ENCODE measurements at places on chromosomes 5 and 9.

GRCh38 chr5:103910011-103910410, 347.4 kb upstream of the NUDT12 start:
- no peak for ATAC-seq

GRCh38 chr5:132493821-132494220, 3.2 kb upstream of the IRF1 start:
- ATAC-seq, result no peak

DNA sequence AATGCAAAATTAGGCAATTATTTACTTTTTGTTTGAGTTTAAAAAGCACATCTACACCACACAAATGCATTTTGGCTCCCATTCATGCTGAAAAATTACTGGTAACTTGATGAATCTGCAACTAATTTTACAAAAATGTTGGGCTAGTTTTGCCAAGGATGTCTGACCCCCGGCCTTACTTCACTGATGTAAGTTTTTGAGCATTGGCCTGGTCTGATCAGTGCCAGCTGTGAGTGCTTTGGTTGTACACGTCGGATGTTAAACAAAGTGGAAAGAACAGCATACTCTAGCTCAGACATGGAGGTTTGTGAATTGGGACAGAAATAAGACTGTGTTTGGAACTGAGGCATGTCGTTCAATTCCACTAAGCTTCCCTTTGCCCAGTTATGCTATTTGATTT, 1044.2 kb downstream of the TLE4 start:
- ATAC-seq, result no peak

GRCh38 chr5:159820692-159821091, 95.6 kb upstream of the ADRA1B start:
- ATAC-seq, result no peak

- ATAC-seq, result no peak
Observed at GRCh38 chr5:180423598-180423997, 70.5 kb upstream of the GFPT2 start.

DNA sequence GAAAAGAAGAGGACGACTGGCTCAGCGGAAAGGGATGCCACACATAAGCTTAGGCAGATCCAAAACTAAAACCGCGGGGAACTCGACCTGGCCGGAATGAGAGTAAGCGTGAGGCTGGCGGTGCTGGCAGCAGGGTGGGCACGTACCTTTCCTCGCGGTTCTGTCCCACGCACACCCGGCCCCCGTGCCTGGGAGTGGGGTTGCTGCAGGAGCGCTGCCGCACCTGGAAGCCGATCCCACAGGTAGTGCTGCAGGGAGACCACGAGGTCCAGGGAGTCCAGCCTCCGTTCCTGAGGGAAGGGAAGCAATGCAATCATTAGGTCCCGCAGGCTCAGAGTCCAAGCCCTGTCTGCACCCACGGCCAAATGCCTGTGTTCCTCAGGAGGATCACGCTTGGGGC, 427.0 kb downstream of the SEMA5A start:
- ATAC-seq, result no peak

DNA sequence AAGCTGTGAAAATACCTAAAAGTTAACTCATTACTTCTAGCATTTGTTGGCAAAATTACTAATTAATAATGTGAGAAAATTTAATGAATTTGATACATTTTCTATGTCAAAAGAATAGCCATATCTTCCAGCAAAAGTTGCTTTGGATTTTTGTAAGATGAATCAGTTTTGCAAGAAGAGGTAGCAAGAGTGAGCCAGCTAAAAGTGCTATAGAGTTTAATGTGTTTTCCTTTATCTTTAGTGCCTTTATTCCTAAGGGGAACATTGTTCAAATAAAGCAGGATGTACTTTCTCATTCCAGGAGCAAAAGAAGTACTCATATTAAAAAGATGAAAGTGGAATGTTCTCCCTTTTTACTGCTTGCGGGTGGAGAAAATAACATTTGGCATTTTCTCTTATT, 622.2 kb downstream of the ANXA1 start:
- no peak for ATAC-seq

GRCh38 chr5:81070571-81071255, 110.5 kb downstream of the RASGRF2 start:
- ATAC-seq, result no peak

DNA sequence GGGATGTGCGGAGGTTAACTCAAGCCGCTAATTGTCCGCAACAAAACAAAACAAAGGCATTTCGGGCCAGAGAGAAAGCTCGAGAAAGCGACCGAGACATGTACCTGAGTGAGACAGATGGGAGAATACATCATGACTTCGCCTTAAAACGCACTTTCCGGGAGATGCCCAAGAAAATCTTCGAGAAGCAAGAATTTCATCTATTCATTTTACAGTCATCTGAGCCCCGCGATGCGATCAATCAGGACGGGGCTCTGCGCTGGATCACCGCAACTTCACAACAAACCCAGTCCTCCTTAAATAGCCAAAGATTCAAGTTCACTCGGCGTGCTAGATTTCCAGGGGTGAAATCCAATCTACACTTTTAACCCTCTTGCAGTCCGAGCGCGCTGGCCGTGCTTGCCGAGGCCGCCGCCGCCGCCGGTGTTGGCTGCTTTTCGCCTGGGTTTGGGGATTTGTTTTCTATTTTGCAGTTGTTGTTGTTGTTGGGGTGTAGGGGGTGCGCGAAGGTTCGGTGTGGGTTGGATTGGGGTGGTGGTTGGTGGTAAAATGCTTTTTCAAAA, 482 bp downstream of the NFIB start:
- ATAC-seq, result no peak

GRCh38 chr9:107397076-107398044, 92.2 kb downstream of the KLF4 start:
- no peak for ATAC-seq

DNA sequence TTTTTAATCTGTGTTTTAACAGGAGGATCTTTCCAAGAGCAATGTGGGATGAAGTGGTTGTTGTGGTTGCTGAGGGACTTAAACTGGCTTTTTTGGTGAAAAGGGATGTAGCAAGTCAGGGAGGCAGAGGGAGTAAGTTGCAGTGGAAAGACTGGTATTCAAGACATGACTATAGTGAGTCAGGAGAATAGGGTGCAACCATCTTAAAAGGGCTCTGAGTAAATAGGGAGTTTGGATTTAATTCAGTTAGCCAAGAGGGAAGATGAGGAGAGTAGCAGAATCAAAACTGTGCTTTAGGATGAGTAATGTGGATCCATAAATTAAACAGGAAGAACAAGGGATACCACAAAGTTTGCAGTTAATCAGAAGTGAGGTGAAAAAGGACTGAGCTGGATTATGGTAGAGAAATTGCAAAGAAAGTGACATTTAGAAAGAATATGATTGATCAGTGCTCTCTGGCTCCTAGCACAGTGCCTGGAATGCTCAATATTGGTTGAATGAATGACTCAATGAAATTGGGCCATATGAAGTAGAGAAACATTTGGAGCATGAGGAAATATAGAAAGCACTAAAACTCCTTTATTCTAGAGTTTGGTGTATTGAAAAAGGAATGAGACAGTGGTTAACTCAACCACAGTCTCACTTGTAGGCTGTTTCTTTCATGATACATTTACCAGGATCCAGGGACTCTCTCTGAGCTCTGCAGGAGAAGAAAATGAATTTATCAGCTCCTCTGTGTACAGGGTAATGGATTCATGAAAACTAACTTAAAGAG, 5.1 kb downstream of the POLR3G start:
- no peak for ATAC-seq

- ATAC-seq, result no peak
Observed at GRCh38 chr9:82972446-82972845, 90.5 kb downstream of the RASEF start.

DNA sequence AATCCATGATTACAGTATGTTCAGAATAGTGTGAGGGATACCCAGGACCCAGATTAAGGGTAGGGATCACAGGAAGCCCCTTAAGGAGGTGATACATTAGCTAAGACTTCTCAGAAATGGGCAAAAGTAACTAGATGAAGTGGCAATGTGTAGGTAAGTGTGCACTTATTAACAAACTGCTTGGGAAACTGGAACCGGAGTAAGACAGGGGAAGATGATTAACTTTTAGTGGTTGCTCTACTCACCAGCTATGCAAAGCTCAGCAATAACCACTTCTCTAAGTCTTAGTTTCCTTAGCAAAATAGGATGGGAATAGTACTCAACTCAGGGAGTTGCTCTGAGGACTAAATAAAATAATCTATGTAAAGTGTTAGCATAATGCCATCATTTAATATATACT, 182.2 kb downstream of the MCTP1 start:
- ATAC-seq, result no peak

DNA sequence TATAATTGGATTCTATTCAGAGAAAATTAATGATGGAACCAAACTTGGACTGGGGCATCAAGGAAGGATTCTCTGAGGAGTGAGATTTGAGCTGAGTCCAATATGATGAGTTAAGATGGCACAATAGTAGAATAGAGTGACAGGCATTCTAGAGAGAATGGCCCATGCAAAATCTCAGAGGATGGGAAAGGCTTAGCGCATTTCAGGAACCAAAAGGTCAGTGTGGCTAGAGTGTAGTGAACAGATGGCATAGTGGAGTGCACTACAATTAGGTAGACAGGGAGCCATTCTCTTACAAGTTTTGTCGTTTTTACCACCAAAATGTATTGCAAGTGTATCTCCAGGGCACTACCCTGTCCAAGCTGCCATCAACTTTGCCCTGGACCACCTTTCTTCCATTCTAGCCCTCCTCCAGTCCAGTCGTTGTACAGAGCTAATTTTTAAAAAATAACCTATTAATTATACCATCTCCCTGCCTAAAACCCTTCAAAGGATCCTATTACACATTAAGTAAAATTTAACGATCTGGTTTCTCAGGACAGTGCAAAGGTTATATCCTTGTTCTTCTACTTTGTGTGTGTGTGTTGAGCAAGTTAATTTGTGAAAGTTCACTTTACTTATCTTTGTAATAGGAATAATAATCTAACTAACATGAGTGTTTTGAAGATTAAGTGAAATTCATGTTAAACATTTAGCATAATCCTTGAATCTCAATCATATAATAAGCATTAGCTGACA, 211.7 kb downstream of the COMMD10 start:
- ATAC-seq, result no peak

DNA sequence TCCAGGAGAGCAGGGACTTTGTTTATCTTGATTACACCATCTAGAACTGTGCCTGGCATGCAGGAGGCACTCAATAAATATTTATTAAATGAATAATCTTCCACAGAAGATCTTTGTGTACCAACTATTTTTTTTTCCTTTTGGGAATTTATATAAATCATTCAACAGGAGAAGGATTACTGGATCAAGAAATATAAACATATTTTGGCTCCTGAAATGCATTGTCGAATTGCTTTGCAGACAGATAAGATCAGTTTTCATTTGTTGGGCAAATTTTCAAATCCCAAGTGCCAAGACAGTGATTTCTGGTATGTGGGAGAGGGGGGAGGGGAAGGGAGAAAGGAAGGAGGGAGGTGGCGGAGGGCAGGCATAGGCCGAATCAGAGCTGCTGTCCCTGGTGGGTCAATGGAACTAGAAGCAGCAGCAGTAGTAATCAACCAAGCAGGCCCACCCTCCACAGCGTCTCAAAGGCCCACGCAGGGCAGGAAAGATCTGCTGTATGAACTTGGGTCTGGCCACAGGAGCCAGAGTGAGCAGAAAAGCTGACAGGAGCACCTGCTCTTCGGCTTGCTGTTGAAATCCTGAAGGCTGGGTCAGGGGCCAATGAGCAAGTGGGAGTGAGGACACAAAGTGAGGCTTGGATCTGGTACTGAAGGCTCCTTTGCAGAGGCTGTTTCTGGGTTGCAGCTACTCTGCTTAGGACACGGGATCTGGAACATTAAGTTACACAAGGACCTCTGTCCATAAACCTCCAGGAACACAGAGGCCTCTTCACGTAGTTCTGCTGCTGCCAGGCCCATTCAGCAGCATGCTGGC, 15.8 kb upstream of the TRAF1 start:
- no peak for ATAC-seq

- no peak for ATAC-seq
Observed at GRCh38 chr9:109020581-109021511, 7.5 kb upstream of the CTNNAL1 start.

DNA sequence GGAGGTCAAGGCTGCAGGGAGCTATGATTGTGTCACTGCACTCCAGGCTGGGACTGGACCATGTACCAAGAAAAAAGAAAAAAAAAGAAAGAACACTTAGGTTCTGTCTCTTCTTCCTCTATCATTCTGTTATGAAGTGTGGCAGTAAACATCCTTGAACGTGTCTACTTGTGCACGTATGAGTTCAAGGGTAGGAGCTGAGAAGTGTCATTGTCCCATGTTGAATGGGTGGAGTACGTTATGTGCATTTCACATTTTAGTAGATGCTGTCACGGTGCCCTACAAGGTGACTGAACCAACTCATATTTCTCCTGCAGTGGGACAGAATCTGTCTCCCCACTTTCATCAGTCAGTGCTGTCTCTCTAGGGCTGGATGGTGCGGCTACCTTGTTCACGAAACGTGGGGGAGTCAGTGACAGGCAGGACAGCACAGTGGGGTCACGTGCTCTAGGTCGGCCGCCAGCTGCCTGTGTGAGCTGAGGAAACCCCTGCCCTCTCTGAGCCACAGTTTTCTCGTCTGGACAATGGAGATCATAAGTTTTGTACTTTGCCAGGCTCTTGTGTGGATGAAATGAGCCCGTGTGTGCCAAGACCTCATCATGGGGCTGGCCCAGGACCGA, 47.2 kb downstream of the GTF3C4 start:
- ATAC-seq, result no peak

- no peak for ATAC-seq
Observed at GRCh38 chr9:105647595-105648349, 14.5 kb upstream of the TAL2 start.

- ATAC-seq, result no peak
Observed at GRCh38 chr5:160448886-160449285, 27.2 kb downstream of the PTTG1 start.

DNA sequence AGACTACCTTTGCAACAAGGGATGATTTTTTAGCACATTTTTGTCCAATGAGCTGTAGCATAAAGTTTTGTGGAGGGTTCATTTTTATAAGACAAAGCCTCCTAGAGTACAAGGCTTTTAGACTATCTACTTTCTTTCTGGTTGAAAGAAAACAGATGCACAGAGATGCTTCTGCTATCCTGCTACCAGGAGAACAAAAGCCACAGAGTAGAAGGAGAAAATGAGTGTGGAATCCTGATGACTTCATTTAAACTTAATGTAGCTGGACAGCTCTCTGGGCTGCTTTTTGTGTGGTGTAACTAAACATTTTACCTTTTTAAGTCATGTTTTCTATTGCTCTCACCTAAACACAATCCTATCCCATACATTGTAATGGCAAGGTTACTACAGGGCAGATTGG, 1009.4 kb downstream of the TLE1 start:
- no peak for ATAC-seq

DNA sequence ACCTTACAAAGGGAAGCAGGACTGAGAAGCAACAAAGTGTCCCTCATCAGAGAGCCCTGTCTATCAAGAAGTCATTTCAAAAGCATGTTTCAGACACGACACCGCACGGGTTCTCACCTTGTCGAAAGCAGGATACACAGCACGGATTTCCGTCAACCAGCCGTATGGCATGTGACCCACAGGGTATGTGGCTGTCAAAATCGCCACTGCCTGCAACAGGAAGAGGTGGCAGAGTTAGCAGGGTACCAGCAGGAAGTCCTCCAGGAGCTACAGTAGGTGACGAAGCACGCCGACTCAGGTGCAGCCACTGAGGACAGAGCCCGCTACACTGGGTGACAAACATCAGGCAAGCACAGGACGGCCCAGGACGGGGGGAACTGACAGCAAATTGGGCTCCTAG, 81.2 kb downstream of the OTULIN start:
- ATAC-seq, result peak; percentile 43
